ENCODE measurements at places on chromosomes 3 and 15.

- DNase-seq: no peak
These were observed 349.8 kb upstream of the TPRG1 start for GRCh38 chr3:188822004-188822403.

- no peak for DNase-seq
These were observed 432.5 kb downstream of the MFSD1 start for GRCh38 chr3:159234306-159234705.

DNA sequence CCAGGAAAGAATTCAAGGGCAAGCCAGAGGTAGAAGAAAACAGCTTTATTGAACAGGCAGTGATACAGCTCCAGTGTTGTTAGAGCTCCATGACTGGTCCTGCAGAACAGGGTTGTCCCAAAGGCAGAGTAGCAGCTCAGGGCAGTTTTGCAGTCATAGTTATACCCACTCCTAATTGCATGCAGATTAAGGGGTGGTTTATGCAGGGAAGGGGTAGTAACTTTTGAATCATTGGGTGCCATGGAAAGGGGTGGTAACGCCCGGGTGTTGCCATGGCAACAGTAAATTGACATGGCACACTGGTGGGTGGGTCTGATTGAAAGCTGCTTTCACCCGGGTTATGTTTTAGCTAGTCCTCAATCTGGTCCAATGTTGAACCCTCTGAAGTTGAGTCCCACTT is 9.7 kb upstream of the RAB6B start:
- DNase-seq: no peak

DNA sequence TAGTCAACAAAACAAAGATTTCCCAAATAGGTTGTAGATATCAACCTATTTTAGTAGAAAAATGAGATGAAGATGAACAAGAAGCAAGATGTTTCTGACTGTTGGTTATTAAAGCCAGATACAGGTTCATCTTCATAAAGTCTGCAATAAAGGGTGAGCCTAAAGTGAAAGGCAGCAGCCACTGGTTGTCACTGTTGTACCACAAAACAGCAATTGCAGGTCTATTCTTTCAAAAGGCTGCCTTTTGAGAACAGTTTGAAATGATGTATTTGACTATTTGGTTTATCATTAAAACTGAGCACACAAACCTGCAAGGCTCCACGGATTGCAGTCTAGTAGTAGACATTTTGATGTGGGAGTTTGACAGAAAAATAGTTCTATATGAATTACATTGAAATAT is 543.4 kb downstream of the GBE1 start:
- DNase-seq: no peak

GRCh38 chr15:31257286-31257685 is 69.3 kb upstream of the KLF13 start:
- DNase-seq: no peak

DNA sequence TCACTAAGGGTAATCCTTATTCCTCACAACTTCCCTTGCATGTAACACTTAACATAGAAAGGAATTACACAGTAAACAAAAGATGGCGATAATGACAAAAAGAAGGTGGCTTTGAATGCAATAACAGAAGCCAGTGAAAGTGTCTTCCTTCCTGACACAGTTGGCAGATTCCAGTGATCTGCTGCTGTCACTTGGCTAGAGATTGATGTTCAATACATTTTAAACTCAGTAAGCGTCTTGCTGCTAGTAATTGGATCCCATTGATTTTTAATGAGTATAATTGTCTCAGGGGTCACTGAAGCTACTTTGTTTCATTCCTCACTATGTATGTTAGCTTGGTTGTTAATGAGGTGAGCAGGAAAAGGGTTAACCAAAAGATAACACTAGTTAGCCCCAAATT is 692.7 kb downstream of the NTRK3 start:
- DNase-seq: no peak

GRCh38 chr3:62682826-62683225 is 192.4 kb downstream of the CADPS start:
- no peak for DNase-seq

DNA sequence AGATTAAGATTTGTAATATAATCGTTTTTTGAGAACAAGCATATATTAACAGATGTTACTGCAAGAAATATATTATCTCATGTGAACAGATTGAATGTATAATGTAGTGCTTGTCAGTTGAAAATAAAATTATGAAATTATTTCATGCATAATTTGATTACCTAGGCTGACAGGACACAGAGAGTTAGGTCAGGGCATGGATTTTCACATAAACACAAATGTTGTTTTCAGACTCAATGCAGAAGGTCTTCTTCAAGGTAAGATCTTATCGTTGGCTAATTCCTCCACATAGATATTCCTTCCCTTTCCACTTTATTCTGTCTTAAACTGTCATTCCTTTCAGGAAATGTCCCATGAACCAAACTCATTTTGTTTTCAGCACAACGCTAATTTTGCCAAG is 20.1 kb upstream of the TM4SF1 start:
- no peak for DNase-seq

- DNase-seq: no peak
These were observed 56.7 kb upstream of the PRR23C start for GRCh38 chr3:139101396-139101795.

- no peak for DNase-seq
These were observed 139.0 kb downstream of the FAM43A start for GRCh38 chr3:194824701-194825111.

DNA sequence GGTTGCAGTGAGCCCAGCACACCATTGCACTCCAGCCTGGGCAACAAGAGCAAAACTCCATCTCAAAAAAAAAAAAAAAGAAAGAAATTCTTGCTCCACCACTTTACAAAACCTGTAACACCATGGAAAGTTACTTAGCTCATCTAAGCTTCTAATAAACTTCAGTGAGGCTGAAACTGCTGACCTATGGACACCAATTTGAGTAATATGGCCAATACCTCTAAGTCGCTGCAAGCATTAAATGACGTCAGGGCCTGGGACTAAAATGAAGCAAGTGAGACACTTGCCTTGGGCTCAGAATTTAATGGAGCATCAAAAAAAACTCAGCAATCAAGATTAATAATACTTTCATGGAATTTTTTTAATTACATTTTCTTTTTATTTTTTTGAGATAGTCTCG is 42.5 kb downstream of the ZMAT3 start:
- no peak for DNase-seq

- no peak for DNase-seq
These were observed 4.7 kb upstream of the DNASE1L3 start for GRCh38 chr3:58215317-58216025.

DNA sequence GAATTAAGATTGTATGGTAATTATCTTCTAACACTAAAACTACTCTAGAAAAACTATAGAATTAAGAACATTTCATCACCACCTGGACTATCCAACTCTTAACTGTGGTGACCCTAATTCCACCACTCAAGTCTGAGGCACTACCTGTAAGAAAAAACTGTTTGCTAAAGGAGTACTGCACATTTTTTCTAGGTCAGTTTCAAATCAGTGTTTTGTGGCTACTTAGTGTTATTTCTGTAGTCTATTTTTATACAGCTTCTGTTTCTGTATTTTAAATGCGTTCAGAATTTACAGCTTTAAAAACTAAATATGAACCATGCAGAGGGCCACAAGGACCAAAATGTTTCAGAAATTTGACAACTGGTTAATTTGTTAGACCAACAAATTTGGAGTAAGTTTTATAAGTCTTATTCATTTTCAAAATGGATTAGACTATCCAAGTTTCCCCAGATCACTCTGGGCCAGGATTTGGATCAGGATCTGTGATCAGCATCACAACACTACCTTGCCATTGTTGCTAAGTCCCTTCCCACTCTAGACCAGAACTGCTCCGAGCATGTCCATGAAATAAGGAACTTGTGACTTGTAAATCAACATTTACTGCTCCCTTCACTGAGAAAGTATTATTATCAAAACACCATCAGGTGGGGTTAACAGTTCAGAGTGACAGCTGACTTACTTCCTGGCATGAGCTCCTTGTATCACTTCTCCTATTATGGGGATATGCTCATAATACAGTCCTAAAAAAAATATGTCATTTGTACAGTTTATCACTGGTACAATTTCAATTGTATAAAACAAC is 8.6 kb downstream of the GLT8D1 start:
- no peak for DNase-seq

- DNase-seq: no peak
These were observed 56.3 kb upstream of the PCSK6 start for GRCh38 chr15:101545548-101546505.

DNA sequence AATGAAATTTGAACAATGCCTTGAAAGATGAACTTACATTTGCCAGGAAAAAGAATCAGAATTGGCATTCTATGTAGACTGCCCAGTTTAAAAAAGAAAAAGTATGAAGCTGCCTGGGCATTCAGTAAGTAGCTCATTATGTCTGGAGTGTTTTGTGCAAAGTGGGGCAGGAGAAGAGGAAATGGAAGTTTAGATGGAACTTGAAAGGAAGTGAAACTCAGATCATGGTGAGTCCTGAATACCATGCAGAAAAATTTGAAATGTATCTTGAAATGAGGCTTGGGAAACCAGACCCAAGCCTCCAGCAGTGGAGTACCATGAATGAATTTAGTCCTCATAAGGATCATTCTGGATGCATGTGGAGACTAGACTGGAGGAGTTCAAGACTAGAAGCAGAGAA is 4.8 kb upstream of the MORC1 start:
- DNase-seq: no peak

GRCh38 chr3:32392536-32393302 is 1.1 kb downstream of the CMTM7 start:
- no peak for DNase-seq

DNA sequence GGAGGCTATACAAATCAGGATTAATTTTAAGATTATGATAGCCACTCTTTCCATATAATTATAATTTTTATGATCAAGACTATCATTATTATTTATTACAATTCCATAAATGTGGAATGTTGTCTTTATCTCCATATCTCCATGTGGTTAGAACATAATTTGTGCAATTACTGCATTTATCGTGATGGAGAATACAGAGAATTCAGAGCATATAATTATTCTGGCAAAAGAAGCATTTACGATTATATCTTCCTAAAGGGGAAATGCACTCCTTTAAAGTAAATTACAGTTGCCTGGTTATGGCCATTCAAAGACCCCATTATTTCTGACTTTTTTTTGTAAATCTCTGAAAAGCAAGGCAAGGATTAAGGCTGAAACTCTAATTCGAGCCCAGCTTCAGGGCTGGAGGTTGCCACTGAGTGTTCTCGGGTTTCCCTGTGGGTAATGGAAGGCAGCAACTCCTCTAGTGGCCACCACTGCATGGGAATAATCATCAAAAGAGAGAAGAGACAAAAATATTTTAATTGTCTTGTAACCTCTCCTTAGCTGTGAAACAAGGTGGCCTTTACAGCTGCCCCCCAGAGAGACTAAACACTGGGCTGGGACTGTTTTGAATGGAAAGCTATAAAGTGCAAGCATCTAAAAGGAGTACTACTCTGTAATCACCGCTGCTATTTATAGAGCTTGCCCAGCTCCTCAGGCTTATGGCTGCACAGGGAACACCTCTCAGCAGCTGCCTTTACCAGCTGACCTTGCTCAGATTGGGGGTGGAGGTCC is 59.8 kb upstream of the PRTG start:
- no peak for DNase-seq

DNA sequence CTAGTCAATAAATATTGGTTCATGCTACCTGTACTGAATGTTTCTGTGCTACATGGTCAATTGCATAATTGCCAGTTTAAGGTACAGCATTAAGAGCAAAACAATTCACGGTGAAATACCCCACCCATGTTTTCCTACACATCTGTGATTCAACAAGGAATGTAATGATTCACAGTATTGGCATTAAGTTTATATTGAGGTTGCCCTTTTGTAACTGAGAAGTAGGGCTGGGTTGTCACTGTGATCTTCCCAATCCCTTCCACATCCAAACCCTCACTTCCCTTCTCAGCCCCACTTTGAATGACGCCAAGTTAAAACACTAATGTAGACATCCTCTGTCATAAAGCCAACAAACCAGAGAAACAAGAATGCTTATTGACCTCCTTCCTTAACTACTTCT is 112.0 kb upstream of the TJP1 start:
- DNase-seq: no peak

GRCh38 chr3:192039593-192039992 is 578.6 kb downstream of the PYDC2 start:
- DNase-seq: no peak

- no peak for DNase-seq
These were observed 233.4 kb downstream of the CACNA2D3 start for GRCh38 chr3:54355800-54356199.

GRCh38 chr15:59096429-59096828 is 8.5 kb upstream of the CCNB2 start:
- DNase-seq: no peak

GRCh38 chr3:58524326-58524888 is 12.6 kb downstream of the ACOX2 start:
- DNase-seq: no peak

GRCh38 chr3:16692486-16693344 is 87.5 kb upstream of the DAZL start:
- DNase-seq: no peak

GRCh38 chr3:151351648-151352047 is 22.3 kb upstream of the P2RY13 start:
- DNase-seq: no peak

GRCh38 chr3:135216659-135217058 is 421.6 kb downstream of the EPHB1 start:
- DNase-seq: no peak

- DNase-seq: no peak
These were observed 81.3 kb upstream of the RGMA start for GRCh38 chr15:93170329-93170728.

DNA sequence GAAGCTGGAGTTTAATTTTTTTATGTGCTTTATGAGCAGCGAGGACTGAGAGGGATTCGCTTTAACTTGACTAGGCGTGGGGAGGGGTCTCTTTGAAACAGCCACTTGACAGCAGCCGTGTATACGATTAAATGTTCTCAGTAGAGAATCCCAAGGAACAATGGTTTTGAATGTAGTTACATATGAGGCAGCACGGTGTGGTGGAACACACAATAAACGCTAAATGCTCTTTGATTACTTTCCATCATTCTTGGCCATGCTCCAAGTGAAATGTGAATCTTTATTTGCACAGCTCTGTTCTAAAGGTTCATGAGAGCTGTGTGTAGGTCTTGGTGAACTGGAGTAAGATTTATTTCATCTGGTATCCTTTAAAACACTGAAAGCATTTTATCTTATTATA is 251.4 kb upstream of the TGFBR2 start:
- no peak for DNase-seq

Data from stimulated activated CD4-positive, alpha-beta T cell treated with anti-CD3 and anti-CD28 coated beads, Interleukin-15, amount 100 ng/mL, for 48 hours (primary cell).